ENCODE measurements at places on chromosomes 4 and X.

GRCh38 chrX:94418065-94418464 lies 744.1 kb downstream of the FAM133A start:
- DNase-seq, result no peak

DNA sequence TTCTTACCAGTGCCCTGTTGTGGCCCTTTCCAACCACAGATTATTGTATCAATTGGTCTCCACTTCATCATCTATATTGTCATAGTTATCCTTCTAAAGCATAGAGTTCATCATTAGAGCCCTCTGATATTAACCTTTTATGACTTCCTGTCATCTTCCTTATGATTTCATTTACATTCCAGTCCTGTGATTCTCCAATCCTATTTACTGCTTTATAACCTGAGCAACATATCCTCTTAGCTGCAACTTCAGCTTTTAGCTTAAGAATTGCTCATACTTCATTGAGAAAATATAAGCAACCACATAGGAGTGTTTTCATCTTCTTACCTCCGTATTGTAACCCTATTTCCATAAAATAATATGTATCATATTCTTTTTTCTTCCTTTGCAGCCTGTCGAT lies 252.6 kb upstream of the CENPE start:
- no peak for DNase-seq

- no peak for DNase-seq
Measured at GRCh38 chr4:169921732-169922131, 104.5 kb downstream of the MFAP3L start.

DNA sequence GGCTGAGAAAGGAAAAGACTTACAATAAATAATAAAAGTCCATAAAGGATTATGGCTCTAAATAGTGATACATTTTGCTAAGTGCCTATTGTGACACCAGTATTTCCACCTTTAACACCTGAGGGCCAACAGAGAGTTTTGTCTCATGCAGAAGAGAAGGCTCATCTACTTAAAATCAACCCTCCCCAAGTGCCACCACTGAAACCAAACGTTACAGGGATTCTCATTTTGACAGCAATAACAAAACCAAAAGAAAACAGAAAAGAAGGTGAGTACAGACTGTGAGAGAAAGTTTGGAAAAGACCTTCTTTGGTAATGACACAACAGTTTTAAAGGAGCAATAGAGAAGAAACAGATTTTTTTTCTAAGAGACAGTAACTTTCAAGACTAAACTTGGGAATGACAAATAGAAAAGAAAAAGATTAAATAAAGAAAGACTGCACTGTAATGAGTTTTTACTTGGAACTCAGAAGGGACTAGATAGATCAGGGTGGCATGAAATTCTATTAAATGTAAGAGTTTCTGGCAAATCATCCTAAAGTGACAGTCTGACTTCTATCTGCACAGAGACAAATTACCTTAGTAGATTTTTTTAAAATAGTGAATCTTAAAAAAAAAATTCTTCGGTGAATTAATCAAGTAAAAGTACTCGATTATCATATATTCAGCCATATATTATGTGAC lies 109.7 kb downstream of the ZNF827 start:
- DNase-seq, result no peak

DNA sequence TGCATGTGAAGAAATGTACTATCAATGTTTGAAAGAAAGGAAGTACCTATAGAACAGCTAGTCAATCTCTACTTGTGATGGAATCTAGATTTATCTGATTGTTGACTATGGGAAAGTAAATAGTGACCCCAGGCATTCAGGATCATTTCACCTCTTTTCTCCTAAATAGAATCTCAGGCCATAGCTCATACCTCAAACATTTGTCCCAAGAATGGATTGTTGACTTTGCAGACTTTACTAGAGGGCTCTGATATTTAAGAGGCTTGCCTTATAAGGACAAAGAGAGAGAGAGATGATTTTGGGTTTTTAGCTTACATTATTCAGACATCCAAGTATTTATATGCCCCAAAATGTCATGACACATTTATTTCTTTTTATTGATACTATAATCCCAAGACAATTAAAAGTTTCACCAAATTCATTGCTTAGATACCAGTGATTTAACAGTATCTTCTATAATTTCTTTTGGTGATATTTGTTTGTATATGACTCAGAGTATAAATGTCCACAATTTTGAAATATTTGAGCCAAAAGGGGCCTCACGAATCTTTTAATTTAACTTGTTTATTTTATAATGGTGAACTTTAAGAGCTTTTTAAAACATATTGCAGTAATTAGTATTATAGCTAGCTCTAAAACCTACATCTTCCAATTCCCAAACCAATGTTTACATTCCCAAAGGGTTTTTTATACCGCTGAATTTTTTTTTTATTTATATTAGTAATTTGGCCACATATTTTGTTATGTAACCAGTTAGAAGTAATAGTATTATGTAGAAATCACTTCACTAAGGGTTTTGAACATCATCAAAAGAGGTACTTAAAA lies 614.1 kb downstream of the PCDH7 start:
- DNase-seq, result no peak

DNA sequence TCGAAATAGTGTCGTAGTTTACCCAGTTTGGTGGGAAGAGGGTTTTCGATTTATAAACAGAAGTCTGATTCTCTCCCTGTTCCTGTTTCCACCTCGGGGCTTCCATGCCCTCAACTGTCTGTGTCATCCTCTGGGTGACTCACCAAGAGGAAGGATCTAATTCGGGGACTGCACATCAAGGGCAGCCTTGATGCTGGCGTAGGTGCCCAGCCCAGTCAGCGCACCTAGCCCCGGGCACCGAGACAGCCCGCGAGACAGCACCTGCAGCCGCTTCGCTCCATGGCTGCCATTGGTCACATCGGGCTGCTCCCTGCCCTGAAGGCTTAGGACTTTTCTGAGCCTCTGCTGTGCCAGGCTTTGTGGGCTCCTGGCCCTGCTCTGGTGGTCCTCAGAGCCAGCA lies 7.7 kb downstream of the ABCD1 start:
- peak; percentile 24 for DNase-seq

DNA sequence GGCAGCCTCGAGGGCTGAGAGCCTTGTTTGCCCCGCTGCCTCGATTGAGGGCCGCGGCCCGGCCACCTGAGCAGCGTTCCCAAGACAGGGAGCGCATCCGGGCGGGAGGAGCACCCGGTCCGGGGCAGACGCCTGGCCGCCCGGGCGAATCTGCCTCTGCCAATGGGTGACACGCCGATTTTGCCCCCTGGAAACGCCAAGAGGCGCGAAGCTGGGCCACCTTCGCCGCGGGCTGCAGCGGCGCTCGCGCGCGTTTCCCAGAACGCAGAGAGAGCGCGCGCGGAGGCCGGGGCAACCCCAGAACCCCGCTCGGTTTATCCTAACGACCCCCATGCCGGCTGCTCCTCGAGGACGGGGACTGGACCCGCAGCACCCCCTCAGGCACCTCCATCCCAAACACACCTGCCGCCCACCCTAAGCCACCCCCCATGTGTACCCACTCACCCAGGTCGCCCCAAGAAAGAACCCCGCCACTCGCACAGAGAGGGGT lies 575 bp downstream of the MAP7D2 start:
- no peak for DNase-seq

- no peak for DNase-seq
Measured at GRCh38 chrX:150094996-150095395, 156.7 kb upstream of the EOLA2 start.

GRCh38 chrX:121831601-121832000 lies 784.2 kb downstream of the GLUD2 start:
- DNase-seq, result no peak

DNA sequence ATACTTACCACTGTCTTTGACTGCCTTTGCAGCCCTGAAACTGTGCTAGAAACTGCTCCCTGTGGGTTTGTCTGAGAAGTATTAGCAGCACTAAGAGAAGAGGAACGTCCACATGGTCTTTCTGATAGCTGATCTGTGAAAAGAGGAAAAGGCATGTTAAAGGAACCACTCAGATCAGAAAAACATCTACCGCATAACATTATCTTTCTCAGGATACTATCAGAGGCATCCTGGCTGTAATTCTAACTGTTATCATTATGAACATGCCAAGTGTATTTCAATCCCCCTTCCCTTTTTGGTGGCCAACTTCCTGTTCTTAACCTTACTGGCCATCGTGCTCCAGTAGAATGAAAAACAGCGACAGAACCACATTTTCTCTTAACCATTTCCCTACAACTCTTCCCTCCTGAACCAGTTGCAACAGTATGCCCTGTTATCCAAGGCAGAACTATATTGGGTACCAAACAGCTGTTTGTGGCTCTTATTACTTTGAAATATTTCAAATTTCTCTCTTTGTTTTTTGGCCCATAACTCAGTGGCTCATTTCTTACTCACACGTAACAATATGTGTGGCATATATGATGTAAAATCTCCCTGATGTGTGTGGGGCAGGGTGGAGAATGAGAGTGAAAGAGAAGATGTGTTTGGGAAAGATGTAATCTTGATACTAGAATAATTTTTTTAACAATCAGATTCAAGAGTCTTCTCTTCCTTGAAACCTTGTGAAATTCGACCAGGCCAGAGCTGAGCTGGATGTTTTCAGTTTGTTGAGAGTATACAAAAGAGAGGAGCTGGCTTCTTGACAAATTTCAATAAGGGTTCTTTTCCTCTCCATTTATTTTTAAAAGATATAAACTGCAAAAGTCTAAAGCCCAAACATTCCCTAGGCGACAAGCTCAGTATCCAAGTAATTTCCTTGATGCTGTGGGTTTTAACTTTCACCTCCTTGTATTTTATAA lies 35.2 kb downstream of the ARHGEF6 start:
- no peak for DNase-seq

DNA sequence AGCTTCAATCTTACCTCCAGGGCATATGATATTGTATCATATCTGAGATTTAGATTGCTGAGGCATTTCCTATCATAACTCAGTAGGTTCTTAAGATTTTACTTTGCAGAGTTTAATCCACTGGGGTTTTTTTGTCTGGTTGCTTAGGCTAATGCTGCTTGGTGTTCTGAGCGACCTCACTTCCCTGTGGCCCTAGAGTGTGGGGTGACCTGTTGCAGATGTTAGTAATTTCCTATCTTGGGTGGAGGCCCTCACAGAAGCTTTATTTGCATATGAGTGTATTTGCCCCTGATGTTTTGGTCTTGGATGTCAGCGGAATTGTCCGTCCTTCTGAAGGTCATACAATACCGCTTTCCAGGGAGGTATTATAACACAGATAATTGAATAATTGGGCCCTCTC lies 137.1 kb downstream of the NDST3 start:
- DNase-seq, result no peak

Measured in HTR-8/SVneo (cell line).